GM23248 (cell line): ENCODE measurements at places on chromosomes 1 and 21.

DNA sequence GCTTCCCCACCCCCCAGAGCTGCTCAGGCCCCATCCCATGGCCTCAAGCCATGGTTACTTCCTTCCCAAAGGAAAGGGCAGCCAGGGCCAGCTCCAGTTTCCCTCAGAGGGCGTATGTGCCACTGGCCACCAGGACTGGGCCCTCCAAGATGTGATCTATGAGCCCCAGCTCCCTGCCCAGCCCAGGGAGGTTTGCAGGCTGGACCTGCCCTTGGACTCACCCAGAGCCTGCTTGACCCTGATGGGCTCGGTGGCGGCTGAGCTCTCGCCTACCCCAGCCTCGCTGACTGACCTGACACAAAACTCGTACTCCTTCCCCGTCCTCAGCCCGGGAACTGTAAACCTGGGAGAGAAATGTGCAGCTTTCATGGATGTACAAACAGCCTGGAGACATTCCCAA, 29.6 kb downstream of the MYOM3 start:
- DNase-seq = no peak

- no peak for DNase-seq
These were observed 28.4 kb downstream of the METTL13 start for GRCh38 chr1:171809834-171810233.

DNA sequence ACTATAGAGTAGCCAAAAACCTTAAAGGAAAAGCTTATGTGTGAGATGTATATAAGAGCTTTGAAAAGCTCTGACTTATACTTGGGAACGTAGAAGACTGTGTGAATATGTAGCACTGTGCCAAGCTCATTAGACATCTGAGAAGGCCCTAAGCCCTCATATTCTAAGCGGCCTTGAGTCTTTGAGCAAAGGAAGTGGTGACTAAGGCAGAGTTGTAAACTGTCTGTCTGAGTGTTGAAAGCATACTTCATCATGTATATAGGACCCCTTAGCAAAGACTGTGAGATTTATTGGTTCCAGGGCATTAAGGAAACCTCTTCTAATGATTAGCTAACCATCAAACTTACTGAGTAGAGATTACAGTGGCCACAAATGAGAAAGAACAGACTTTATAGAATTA, 153.3 kb upstream of the LYPLAL1 start:
- peak; percentile 1 for DNase-seq

DNA sequence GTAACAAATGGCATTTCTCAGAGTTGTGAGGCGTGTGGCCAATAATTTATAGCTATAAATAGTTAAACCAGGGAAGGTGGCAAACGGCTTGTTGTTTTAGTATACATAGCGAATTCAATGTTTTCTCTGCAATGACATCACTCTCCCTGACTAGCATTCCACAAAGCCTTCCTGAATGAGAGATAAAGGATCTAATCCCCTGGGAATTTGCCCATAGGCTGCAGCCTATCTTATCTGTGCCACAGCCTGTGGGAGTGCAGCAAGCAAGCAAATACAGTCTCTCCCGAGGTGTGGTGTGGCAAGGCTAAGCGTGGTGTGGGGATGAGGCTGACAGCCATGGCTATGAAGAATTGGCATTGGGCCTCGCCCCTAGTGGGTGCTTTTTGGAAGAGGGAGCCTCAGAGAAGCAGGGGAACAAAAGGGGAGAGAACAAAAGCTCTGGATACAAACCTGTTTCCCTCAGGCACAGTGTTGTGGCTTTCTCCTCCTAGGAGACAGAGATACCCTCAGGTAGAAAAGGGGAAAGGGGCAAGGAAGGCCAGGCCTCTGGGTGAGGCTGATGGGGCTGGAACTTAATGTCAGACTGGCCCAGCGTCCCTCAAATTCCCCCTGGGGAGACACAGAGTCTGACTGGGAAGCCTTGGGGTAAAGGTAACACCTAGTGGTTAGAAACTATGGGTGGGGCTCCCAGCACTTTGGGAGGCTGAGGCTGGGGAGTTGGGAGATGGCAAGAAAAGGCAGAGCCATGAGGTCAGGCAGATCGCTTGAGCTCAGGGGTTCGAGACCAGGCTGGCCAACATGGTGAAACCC, 8.9 kb downstream of the TAGLN2 start:
- peak; percentile 85 for DNase-seq

GRCh38 chr21:42081138-42081537, 10.0 kb downstream of the UMODL1 start:
- DNase-seq = peak; percentile 63

DNA sequence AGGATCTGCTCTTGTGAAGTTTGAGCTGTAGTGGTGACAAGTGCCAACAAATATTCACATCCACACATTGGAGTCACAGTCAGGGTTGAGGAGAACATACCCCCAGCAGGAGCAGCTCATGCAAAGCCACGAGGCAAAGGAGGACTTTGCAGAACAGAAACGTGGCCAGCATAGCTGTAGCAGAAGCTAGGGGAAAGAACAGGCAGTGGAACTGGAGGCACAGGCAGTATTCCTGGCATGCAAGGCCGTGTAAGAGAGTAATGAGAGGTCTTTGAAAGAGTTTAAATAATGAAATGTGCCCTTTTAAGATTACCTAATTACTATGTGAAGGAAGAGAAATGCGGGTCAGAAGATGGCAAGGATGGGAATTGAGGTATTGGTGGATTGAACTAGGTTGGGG, 40.9 kb upstream of the IKBKE start:
- no peak for DNase-seq

- no peak for DNase-seq
These were observed 15.1 kb downstream of the PRMT2 start for GRCh38 chr21:46650476-46651098.
